ENCODE measurements at places on chromosomes 1 and 21.
A peak's percentile ranks its signal among the peaks of the same experiment; 100 is the strongest.

- DNase-seq = no peak
Measured at GRCh38 chr1:16315437-16315836, 36.8 kb downstream of the FBXO42 start.

- no peak for DNase-seq
Measured at GRCh38 chr1:116737855-116738321, 16.3 kb upstream of the CD2 start.

DNA sequence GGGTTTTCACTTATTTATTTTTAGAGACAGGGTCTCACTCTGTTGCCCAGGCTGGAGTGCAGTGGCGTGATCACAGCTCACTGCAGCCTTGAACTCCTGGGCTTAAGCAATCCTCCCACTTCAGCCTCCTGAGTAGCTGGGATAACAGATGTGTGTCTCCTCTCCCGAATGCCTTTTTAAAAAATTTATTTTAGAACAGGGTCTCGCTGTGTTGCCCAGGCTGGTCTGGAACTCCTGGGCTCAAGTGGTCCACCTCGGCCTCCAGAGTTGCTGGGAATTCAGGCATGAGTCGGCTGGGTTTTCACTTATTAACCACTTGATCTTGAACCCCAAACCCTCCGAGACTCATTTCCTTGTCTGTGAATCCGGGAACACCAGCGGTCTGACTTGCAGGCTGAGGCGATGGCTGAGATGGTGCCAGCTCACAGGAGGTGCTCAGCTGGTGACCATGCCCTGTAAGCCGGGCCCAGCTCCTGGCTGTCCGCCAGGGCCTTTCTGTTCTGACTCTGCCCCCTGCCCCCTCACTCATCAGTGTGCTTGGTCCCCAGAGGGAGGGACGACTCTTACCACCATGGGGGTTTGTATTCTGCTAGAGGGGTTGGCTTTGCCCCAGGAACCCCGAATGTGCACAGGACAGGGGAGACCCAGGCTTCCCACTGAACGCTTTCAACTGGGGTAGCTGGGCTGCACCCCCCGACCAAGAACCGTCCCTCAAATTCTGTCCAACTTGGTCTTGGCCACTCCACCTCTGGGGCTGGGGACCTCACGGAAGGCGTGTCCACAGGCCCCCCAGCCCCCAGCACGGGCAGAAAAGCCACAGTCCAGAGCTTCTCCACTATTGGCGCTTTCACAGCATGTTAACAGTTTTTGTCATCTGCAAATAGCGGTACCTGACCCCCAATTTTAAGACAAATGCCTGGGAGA lies 22.5 kb downstream of the MMEL1 start:
- no peak for DNase-seq

DNA sequence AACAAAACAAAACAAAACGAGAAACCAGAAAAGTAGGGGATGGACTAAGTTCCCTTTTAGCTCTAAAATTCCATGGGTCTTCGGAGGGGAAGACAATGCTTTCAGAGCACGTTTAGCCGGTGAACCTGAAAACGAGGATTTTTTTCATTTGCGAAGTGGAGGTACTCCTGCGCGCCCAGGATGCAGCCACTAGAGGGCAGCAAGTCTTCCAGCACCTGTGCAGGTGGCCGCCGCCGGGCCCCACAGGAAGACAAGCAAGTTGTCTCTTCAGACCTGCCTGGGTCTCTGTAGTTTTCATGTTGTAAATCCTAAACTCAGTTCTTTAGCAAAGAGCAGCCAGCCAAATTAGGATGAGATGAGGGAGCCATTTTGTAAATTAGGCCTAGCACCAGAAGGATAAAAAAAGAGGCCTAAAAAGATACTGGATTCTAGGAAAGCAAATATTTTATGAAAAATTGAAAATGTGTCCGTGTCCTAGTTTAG lies 17.7 kb upstream of the SNX27 start:
- peak; percentile 77 for DNase-seq

DNA sequence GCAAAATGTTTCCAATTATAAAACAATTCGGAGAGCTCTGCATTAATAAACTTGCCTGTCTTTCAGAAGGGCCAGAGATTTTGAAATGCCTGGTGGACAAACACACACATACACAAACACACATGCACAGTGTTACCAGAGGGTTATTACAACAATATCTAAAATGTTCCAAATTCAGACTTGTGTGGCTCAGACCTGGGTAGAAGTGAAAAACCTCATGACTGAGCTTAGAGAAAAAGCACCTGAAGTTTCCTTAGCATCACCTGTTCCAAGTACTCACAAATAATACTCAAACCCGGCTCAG lies 247.9 kb downstream of the FOXD2 start:
- no peak for DNase-seq

- DNase-seq = peak; percentile 15
Measured at GRCh38 chr1:30191154-30191702, 532.2 kb downstream of the MATN1 start.

DNA sequence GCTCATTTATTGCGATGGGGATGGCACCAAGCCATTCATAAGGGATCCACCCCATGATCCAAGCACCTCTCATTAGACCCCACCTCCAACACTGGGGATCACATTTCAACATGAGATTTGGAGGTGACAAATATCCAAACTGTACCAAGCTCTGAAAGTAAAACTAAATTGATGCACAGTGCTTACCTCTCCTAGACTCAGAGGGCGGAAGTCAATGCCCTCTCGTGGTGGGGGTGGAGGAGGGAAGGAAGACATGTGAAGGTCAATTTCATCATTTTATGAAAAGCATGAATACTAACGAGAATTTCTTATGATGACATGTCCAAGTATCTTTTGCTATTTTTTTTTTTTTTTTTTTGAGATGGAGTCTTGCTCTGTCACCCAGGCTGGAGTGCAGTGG lies 120.0 kb downstream of the PGBD5 start:
- DNase-seq = peak; percentile 18

DNA sequence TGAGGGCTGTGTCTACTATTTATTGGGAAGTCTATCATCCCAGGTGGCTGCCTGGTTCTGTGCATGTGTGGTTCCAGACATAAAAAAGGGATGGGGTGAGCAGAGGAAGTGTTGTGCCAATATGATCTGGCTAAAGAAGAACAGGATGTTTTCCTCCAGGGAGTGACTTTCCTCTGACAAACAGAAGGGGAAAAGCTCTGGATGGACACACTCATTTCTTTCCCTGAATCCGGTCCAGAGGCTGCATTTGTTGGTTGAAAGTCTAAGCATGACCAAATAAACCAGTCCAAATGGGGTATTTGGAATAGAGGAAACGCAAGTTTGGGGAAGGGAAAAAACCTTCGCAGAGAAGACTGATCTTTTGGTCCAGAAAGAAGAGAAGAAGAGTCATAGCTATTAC lies 12.7 kb downstream of the GREM2 start:
- DNase-seq = no peak

DNA sequence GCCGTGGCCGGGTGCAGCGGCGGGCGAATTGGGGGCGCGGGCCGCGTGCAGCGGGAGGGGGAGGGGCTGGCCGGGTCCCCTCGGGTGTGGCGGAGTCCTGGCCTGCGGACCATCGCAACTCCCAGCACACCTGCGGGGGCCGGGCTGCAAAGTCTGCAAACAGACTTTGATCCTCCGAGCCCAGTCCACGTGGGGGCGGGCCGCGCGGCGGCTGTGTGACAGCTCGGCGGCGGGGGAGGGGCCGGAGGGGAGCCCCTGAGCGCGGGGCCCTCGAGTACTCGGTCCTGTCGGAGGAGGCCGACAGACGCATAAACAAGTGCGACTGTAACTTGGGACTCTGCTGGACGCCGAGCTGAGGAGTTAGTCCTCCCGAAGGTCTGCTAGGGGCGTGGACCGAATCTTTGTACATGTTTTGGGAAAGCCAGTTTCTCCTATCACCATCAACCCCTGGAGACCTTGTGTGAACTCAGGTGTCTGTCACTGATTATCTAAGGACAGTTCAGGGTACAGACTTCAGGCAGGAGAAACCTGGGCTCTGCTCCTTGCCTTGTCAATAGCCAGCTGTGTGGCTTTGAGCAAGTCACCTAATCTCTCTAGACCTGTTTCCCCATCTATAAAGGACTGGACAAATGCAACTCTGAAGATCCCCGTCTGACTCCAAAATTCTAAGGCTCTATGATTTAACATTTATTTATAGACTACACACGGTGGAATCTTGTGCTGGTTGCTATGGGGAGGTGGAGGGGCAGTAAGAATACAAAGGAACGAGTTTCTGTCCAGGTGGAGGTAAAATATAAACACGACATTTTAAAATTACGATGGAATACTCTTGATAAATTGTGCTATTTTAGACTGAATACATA lies 710 bp upstream of the SLC30A1 start:
- DNase-seq = no peak

- DNase-seq = no peak
Measured at GRCh38 chr1:35864813-35865212, 18.2 kb upstream of the AGO1 start.

GRCh38 chr1:196873385-196873784 lies 14.5 kb upstream of the CFHR4 start:
- no peak for DNase-seq

GRCh38 chr1:8680664-8681650 lies 136.5 kb downstream of the RERE start:
- no peak for DNase-seq

DNA sequence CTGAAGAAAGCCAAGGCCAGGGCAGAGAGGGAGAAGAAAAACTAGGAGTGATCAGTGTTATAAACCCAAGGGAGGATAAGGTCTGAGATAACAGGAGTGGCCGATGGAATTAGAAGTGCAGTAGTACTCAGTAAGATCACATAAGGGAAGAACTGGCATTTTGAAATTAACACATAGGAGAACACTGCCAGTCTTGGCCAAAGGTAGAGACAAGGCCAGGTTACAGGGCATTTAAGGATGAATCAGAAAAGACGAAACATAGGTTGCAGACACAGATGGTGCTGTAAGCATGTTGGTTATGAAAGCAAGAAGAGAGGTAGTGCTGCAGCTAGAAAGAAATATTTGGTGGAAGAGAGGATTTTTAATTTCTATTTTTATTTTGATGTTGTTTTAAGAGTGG lies 278.9 kb upstream of the SNX7 start:
- DNase-seq = no peak

DNA sequence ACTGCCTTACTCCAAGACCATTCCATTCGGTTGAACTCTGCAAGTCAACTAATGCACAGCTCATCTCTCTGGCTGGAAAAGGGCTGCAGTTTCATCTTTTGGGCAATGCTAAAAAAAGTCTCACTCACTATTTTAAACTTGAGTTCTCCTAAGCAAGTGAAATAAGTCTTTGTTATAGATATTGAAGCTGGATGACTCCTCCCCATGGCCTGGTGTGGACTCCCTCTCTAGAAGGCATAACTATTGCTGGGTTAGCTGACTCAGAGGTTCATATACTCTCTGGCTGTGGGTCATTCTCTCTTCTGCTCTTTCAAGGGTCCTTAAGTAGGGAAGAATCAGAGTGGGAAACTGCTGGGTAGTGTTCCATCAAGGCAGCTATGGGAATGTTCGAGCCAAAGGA lies 88.0 kb downstream of the XCL2 start:
- no peak for DNase-seq

GRCh38 chr1:94686882-94687281 lies 133.3 kb upstream of the SLC44A3 start:
- DNase-seq = no peak

DNA sequence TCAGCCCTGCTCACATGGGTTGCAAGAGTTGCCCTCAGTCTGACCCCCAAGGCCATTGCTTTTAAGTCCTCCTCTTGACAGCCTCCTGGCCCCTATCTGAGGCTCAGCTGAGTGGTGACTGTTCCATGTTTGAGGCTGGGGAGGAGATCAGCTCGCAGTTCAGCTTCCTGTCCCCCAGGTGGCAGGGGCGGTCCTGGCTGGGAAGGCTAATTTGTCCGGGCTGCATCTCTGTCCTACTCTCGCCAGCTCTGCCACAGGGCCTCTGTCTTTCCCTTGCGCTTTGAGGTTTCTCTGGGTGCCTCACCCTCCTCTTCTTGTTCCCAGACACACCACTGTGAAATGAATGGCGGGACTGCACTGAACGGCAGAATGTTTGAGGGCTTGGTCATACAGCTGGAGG lies 157.3 kb downstream of the KCNJ6 start:
- DNase-seq = peak; percentile 4

GRCh38 chr1:66355756-66356155 lies 178.2 kb upstream of the SGIP1 start:
- no peak for DNase-seq

GRCh38 chr1:214720561-214720960 lies 117.6 kb downstream of the CENPF start:
- no peak for DNase-seq

GRCh38 chr1:224107282-224107625 lies 6.7 kb upstream of the FBXO28 start:
- DNase-seq = no peak

All from activated T-cell treated with anti-CD3 and anti-CD28 coated beads for 48 hours (primary cell).